ENCODE measurements at places on chromosomes 4 and X. TPM values are rescaled to one million over a fixed set of nuclear protein-coding genes. Genes with fewer than 3 reads are reported as not detected.

MEPE gene
- not detected for total RNA-seq

DNA sequence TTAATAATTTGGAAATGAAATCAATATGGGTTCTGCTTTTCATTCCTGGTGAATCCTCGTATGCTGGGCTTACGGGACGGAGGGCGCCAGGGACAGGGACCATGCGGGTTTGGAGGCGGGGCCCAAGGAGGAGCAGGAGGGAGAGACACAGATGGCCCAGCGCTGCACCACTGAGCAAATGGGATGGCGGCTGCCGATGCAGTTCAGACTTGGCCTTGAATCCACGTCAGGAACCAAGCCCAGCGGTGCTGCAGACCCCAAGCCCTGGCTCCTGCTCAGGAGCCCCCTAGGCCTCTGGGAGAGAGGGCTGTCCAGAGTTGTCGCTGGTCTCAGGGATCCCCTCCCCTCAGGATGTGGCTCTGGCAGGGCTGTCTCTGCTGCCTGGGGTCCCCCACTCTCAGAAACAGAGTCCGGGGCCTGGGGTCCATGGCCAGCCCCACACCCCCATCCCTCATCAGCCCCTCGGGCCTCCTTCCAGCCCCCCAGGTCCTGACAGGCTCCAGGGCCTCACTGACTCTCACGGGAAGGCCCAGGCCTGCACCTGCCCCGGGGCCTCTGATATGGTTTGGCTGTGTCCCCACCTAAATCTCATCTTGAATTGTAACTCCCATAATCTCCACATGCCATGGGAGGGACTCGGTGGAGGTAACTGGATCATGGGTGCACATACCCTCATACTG lies 75.2 kb downstream of the FAM53A start:
- no peaks in the 10 kb centered on the region for H3K27me3 ChIP-seq
- peaks cover 4% of the 10 kb centered on the region for H3K4me1 ChIP-seq
- H3K27ac ChIP-seq, result no peak overlapping the region
- no peak overlapping the region for H3K4me3 ChIP-seq
- H3K36me3 ChIP-seq, result no peaks in the 10 kb centered on the region

NPFFR2 gene
- not detected for total RNA-seq

GRCh38 chrX:64570204-64570603 lies 175.0 kb upstream of the MTMR8 start:
- H3K27me3 ChIP-seq, result no peaks in the 10 kb centered on the region
- no peaks in the 10 kb centered on the region for H3K36me3 ChIP-seq
- no peak overlapping the region for H3K4me3 ChIP-seq
- DNase-seq, result no peak
- no peak overlapping the region for H3K27ac ChIP-seq
- H3K4me1 ChIP-seq, result no peaks in the 10 kb centered on the region

DNA sequence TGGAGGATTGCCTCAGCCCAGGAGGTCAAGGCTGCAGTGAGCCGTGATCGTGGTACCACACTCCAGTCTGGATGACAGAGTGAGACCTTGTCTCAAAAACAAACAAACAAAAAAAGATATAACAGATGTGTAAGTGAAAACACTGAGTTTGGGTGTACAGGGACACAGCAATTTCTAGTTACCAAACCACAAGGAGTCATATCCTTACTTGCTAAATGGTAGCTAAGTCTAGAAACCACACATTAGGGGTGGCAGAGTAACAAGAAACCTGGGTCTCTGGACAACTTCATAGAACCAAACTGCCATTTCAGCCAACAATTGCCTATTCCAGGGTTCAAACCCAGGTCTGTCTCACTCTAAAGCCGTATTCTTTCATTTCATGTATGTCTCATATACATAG lies 20.8 kb downstream of the PPEF2 start:
- no peaks in the 10 kb centered on the region for H3K27me3 ChIP-seq
- no peak overlapping the region for H3K27ac ChIP-seq
- no peaks in the 10 kb centered on the region for H3K36me3 ChIP-seq
- no peaks in the 10 kb centered on the region for H3K4me1 ChIP-seq
- no peak for DNase-seq

All from esophagus muscularis mucosa (tissue), 4 donors.